ENCODE measurements at places on chromosomes 7 and 10.

DNA sequence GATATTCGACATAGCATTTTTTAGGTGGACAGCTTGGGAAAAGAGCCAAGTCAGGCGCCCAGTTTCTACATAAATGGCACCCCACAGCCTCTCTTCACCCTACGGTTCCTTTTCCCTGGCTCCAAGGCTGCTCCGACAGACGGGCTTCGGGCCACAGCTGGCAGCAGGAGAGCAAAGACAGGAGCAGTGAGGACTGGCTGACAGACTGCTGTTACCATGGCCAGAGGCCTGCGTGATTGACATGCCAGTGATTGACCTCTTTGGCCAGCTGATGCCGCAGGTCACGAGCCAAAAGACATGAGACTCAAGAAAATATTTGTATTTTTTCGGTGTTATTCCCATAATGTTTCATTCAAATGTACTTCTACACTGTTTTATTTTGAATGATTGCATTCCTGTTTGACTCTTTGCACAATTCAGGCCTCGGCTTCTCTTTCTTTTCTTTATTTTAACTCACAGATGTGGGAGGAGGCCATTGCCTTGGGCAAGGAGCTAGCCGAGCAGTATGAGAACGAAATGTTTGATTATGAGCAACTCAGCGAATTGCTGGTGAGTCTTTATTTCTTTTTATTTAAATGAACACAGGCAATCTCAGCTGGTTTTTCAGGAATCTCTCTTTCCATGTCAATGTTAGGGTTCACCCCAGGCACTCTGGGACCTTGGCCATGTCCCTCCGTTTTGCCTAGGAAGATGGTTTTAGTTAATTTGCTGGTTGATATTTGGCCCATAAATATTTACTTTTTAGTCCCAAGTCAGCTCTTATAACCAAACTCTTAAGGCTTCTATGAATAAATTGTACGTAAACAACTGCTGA, 146.3 kb upstream of the NPS start:
- DNase-seq: no peak

DNA sequence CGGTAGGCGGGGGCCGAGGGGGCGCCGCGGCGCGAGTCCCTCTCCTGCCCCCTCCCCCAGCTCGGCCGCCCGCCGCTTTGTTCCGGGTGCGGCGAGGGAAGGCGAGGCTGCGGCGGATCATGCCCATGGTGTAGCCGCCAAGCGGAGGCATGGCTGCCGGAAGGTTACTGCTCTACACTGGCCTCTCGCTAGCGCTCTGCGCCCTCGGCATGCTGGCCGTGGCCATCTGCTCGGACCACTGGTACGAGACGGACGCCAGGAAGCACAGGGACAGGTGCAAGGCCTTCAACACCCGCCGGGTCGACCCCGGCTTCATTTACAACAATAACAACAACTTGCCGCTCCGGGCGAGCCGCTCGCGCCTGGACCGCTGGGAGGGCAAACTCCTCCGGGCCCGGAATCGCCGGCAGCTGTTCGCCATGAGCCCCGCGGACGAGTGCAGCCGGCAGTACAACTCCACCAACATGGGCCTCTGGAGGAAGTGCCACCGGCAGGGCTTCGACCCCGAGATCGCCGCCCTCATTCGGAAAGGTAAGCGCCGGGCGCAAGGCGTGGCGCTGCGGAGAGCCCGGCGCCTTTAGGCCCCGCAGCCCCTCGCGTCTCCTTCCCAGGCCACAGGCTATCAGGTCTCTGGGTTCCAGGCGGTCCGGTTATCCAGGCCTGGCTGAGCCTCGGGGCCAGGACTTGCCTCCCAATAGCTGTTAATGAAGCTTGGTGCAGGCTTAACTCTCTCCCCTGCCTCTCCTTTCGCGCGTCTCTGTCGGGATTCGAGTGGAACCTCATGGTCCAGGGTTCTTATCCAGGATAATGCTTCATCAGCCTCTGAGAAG, 513 bp downstream of the TMEM178B start:
- no peak for DNase-seq

DNA sequence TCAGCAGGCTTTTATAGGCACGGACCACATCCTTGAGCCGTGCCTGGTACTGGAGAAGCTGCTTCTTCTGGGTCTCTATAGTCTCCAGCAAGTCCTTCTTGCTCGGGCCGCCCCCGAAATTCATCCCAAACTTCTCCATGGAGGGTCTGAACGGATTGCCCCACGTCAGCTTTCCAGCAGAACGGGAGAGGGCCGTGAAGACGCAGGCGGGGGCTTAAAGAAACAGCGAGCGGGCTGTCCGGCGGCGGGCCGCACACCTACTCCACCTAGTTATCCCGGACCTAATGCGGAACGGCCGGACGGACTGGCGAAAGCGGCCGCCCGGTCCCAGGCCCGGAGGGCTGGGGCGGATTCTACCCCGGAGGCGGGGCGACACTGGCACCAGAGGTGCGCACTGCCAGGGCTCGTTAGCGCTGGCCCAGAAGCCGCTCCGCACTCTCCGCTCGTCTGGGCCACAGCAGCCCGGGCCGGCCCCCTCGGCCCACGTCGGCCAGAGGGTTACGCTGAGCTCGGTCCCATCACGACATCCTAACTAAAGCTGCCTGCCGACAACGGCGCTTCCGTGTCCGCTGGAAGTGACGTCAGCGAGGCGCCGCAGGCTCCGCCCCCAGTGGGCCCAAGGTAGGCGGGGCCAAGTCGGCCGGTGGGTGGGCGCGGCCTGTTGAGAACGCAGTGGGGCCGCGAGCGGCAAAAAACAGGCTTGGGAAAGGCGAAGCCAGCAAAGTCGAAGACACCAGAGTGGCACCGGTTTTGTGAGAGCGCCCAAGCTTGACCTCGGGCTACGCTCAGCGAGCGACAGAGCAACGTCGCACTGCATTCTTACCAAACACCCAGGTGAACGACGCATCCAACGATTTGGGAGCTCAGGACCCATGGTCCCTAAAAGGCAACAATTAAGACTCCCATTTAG, at the start of gene GCC1:
Gene GCC1, minus strand, starts transcription at position 553 of the 910 bp plus-strand sequence. Its CDS starts 414 bp downstream, at position 139.
- peak; percentile 84 for DNase-seq

GRCh38 chr7:129376778-129377700, 57.2 kb upstream of the STRIP2 start:
- no peak for DNase-seq
